ENCODE measurements at places on chromosomes 12 and 14.

- DNase-seq, result no peak
These were observed 77.6 kb downstream of the ALX1 start for GRCh38 chr12:85357609-85358008.

- no peak for DNase-seq
These were observed 4.9 kb upstream of the ATP23 start for GRCh38 chr12:57936513-57936883.

DNA sequence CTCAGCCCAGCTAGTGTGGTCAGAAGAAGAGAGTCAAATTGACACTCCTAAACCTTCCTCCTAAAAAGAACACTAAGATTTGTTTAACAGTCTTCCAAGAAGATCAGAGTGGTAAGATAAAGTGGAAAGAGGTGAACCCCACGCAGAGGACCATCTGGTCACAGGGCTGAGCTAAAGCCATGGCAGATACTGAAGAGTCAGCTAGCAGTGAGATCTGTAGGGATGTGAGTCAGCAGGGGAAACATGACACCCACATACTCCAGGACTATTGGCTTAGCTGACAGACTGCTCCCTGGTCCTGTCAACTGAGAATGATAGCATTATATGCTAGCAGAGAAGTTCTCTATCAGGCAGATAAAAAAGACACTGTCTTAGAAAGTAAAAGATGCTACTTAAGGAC lies 269.4 kb upstream of the ALG10 start:
- no peak for DNase-seq

DNA sequence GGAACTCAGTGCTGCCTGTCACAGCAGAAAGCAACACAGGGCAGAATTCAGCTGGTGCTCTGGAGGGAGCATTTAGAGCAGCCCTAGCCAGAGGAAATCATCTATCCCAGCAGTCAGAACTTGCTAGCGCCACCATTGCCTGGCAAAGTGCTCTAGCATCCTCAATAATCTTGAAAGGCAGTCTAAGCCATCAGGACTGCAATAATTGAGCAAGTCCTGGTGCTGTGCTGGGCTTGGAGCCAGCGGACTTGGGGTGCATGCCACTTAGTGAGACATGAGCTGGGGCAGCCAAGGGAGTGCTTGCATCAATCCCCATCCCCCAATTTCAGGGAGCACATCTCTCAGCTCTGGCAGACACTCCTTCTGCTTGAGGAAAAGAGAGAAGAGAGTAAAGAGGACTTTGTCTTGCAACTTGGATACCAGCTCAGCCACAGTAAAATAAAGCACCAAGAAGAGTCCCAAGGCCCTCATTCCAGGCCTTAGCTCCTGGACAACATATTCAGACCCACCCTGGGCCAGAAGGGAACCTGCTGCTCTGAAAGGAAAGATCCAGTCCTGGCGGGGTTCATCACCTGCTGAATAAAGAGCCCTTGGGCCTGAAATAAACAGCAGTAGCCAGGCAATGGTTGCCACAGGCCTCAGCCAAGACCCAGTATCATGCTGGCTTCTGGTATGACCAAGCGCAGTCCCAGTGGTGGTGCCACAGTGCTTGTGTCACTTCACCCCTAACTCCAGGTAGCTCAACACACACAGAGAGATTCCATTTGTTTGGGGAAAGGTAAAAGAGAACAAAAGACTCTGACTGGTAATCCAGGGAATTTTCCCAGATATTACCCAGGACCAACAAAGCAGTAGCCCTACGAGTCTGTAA lies 44.5 kb upstream of the ZDHHC17 start:
- DNase-seq, result no peak

- no peak for DNase-seq
These were observed 246.4 kb downstream of the RPL10L start for GRCh38 chr14:46404865-46405811.

DNA sequence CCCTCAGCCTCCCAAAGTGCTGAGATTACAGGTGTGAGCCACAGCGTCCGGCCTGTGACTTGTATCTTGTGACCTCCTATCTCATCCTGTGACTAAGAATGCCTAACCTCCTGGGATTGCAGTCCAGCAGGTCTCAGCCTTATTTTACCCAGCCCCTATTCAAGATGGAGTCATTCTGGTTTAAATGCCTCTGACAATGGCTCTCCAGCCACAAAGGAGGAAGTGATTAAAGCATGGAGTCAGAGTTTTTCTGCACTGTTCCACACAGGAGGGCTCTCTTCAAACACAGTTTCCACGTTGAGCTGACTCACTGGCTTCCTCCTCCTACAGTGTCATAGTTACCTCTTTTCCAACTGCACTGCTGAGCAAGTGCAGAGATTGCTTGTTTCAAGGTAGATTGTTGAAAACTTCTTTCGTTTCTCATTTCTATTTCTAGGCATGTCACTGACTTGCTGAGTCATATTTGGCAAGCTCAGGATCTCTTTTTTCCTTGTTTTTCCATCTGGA lies 383.8 kb downstream of the PCNX1 start:
- peak; percentile 90 for DNase-seq

- DNase-seq, result peak; percentile 98
These were observed 369.6 kb downstream of the ATP23 start for GRCh38 chr12:58310809-58311622.

DNA sequence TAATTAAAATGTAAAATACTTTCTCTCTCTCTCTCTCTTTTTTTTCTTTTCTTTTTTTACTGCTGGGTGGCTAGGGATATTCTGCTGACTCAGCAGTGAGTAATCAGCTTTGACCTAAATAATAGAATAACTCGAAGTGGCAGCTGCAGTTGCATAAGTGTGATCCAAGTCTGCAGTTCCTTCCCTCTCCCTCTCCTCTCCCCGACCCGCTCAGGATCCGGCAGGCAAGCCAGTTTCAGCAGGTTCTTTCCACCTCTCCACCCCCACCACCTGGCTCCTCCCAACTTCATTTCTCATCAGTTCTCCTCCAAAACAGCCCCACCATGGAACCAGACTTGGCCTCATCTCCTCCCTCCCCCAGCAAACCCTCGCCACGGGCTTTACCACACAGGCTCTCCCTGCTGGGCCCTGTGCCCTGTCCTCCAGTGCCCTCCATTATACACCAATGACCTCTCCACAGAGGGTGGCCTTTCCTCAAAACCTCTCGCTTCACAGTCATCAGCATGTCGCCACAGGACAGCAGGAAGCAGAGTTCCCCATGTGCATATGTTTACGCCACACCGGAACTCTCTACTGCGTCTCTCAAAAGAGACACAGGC lies 22.4 kb downstream of the SLC7A8 start:
- peak; percentile 82 for DNase-seq

- peak; percentile 70 for DNase-seq
These were observed 15.2 kb upstream of the CLIP1 start for GRCh38 chr12:122437656-122438121.

DNA sequence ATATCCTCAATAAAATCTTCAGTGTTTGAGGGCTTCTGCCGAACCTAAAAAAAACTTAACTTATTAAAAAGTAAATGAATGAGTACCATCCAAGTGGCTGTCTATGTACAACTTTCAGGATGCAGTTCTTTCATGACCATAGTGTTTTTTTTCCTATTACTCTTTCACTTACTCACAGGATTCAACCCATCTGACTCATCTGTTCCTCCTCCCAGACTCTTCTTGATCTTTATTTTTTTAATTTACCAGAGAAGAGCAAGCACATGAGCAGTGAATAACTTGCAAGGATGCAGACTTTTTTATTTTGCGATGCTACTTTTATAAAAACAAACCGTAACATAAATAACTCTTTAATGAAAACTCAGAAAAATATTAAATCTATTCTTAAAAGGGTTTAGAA lies 24.5 kb downstream of the RECQL start:
- DNase-seq, result peak; percentile 75

- peak; percentile 43 for DNase-seq
These were observed 21.8 kb downstream of the CHST11 start for GRCh38 chr12:104478396-104479122.

DNA sequence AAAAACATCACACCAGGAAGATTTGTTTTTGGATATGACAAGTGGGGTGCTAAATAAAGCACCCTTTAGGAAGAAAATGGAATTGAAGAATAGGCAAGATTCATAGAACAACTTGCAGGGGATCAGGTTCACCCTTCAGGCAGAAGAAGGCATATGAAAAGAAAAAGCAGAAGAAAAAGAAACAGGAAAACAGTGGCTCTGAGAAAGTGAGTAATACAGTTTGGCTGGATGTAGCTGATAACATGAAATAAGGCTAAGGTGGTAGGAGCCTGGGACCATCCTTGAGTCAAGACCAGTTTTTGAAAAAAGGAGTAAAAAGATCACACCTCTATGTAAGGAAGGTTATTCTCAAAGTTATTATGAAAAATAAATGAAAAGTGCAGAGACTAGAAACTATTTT lies 42.4 kb downstream of the TRIP11 start:
- no peak for DNase-seq

DNA sequence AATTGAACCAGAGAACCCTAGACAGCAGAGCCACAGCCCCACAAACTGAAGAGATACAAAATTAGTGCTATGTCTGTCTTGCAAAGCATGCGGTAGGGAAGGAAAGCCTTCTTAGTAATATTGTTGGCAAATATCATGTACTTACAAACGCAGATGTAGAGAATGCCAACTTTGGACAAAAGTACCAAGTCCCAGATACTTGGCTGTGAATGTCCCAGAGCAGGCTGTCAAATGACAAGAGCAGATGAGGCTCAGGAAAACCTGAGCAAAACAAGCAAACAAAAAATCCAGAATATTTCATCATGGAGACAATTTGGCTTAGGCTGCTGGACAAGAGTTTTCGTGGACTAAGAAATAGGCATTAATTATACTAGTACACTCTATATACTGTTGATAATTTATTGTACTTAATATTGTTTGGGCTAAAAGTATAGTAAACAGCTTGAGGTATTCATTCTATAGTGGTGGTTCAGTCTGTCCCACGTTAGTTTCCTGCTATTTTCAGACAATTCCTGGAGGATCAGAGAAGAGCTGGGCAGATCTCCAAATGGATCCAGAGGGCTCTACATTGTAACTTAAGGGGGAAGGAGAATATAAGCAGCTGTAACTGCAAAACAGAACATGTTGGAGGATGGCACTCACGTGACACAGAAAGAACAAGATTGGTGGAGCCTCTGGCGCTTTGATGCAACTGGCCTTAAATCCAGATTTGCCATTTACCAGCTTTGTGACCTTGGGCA lies 329.8 kb downstream of the ATP23 start:
- DNase-seq, result no peak

DNA sequence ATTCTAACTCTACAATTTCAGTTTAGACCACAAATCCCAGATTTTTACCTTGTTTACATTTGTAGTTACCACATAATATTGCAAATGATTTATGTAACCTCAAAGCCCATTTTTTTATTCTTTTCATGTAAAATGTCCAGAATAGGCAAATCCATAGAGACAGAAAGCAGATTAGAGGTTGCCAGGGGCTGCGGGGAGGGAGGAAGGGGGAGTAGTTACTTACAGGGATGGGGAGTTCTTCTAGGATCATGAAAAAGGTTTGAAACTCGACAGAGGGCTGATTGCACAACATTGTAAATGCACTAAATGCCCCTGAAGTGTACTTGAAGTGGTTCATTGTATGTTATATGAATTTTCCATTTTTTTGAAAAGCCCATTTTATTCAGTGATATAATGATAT lies 66.5 kb downstream of the PPP2R5C start:
- no peak for DNase-seq

DNA sequence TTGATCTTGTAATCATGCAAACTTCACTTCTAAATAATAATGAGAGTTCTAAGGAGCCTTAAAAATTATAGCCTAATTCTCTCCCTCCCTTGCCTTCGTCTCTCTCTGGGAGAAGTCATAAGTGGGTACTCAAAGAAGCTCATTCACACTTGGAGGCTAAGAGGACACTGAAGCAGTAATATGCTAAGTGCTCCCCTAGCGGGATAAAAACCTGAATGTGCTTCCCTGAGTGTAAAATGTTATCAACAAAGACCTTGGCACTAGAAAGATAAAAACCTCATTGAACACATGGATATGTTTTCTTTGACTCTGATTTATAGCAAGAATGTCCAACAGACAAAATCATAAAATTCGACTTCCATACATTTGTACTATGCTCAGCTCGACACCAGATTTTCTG lies 337.9 kb upstream of the NOVA1 start:
- DNase-seq, result no peak

DNA sequence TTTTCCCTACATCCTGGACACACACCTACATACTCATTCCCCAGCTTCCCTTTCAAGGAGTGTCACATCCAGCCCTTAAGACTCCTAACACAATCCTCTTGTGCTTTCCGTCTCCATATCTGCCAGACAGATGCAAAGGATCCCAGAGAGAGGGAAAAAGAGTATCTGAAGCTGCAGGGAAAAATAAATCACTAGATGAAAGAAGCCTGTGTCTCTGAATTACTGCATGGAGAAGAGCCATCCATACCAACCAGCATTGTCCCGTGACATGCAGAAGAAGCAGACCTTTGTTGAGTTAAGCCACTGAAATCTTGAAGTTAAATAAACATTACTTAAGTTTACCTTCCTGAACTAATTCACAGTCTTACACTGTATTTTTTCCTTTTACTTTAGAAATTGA lies 54.6 kb downstream of the GTF2A1 start:
- no peak for DNase-seq

- DNase-seq, result no peak
These were observed 173.9 kb downstream of the SLC15A4 start for GRCh38 chr12:128649902-128650301.

GRCh38 chr14:71384007-71384845 lies 477.0 kb downstream of the PCNX1 start:
- no peak for DNase-seq

DNA sequence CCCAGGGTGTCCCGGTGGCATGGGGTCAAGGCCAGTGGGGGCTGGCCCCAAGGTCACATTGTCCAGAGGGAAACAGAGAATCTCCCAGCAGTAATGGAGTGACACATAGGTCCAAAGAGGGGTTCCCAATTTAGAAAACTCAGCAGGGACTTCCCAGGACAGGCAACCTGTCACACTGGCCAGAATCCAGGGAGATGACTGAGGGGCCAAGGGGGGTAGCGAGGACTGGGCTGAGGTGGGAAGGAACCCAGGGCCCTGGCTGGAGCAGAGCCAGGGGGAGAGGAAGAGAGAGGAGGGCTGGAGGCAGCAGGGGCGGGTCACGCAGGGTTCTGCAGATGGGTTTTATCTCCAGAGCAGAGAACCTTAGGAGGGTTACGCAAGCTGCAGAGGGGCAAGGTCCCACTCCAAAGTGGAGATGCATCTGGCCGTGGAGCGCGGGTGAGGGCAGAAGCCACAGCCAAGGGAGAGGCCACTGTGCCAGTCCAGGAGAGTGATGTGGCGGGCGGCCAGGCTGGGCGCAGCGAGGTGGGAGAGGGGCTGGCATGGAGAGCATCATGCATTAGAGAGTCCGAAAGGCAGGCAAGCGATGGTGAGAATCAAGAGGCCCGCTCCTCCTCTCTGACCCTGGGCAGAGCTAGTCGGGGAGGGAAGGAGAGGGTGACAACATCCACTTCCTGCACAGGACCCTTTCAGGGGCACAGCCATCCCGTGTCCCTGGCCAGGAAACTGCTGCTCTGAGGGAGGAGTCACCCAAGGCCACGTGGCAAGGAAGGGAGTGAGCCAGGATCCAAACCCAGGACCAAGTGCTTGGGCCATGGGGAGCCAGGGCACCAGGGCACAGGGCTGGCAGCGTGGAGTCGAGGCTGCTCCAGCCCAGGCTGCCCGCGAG lies 29.0 kb downstream of the NCOR2 start:
- DNase-seq, result no peak

GRCh38 chr14:90643982-90644670 lies 172.1 kb downstream of the TTC7B start:
- DNase-seq, result no peak

- DNase-seq, result no peak
These were observed 37.1 kb downstream of the SOCS2 start for GRCh38 chr12:93609281-93610192.

- DNase-seq, result no peak
These were observed 1095.7 kb downstream of the FLRT2 start for GRCh38 chr14:86625637-86626036.

GRCh38 chr12:94952325-94952724 lies 51.2 kb downstream of the NDUFA12 start:
- DNase-seq, result no peak

GRCh38 chr12:110688446-110689280 lies at the start of gene HVCN1:
Gene HVCN1 (minus strand): TSS chr12:110689115. CDS start chr12:110683245, 5,870 bp downstream.
- no peak for DNase-seq
